ENCODE measurements at places on chromosomes 13 and 19.

GRCh38 chr19:32416749-32417456 is 11.3 kb downstream of the DPY19L3 start:
- DNase-seq = no peak

DNA sequence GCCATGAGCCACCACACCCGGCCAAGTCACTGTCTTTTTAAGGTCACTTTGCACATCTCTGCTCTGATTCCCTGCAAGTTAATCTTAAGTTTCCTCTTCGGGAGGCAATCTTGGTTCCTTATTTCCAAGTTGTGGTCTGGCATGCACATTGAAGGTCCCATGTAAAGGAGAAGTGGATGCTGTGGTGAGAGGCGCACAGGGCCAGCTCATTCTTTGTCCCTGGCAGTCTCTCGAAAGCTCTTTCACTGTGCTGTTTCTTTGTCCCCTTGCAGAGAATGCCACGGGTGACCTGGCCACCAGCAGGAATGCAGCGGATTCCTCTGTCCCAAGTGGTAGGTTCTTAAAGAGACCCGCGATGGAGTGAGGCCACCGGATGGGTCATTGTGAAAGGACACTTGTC is 16.4 kb upstream of the C19orf33 start:
- no peak for DNase-seq

- no peak for DNase-seq
These were observed 53.2 kb downstream of the NWD1 start for GRCh38 chr19:16772841-16773240.

DNA sequence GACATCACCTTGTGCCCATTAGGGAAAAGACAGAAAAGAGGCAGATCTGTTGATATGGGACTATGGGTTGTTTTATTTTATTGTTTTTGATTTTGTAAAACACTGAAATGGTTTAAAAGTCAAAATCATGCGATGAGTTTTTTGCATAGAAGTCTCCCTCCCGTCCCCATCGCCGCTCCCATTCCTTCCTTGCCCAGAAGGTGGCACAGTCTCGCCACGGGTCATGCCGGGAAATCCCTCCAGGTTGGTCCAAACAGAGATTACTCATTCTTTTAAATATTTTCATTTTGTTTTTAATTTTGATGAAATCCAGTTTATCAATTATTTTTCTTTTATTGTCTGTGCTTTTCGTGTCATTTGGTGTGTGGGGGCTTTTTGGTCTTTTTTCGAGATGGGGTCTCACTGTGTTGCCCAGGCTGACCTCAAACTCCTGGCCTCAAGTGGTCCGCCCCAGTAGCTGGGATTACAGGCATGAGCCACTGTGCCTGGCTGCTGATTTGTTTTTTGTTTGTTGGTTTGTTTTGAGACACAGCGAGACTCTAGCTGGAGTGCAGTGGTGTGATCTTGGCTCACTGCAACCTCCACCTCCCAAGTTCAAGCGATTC is 9.2 kb downstream of the PGPEP1 start:
- no peak for DNase-seq

GRCh38 chr13:66926200-66926850 is 303.8 kb downstream of the PCDH9 start:
- DNase-seq = no peak

- no peak for DNase-seq
These were observed 3.0 kb downstream of the KCNC3 start for GRCh38 chr19:50326101-50326664.

DNA sequence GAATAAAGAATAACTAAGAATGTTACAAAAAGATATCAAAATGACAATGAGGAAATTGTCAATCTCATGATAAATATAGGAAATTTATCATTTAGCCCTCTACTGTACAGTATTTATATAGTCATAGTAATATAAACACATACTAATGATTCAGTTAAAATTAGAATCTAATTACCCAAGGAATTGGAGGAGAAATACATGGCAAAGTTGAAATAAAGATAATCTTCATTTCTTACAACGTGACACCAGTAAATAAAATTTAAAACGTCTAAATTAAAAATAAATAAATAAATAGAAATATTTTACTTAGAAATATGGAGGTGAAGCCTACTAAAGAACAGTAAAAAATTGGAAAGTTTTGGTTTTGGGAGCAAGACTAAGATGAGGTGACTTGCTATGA is 2163.1 kb upstream of the PCDH20 start:
- DNase-seq = no peak

GRCh38 chr13:80037505-80037888 is 303.4 kb downstream of the SPRY2 start:
- DNase-seq = no peak

DNA sequence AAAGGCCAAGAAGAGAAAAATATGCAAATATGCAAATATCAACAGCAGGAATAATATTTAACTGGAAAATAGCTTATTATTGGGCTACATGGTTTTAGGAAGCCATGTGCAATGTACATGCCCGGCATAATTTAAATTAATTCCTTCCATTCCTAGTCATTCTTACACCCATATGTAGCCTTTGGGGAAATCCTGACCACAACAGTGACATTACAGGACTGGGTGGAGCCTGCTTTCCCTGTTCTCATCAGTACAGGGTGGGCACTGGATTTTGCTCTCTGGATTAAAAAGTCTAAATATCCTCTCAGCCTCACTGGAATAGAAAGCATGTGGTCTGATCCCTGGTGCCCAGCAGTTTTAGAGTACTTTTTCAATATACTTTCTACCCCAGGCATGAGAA is 198.2 kb downstream of the DNAJC15 start:
- no peak for DNase-seq

- peak; percentile 22 for DNase-seq
These were observed at the start of gene POLR1D for GRCh38 chr13:27621366-27622101. Gene POLR1D (plus strand): TSS chr13:27621892. CDS start chr13:27621984, 92 bp downstream.

- DNase-seq = no peak
These were observed 7.7 kb downstream of the AP1M1 start for GRCh38 chr19:16205205-16206045.

GRCh38 chr13:77300176-77301037 is 26.5 kb downstream of the MYCBP2 start:
- no peak for DNase-seq

DNA sequence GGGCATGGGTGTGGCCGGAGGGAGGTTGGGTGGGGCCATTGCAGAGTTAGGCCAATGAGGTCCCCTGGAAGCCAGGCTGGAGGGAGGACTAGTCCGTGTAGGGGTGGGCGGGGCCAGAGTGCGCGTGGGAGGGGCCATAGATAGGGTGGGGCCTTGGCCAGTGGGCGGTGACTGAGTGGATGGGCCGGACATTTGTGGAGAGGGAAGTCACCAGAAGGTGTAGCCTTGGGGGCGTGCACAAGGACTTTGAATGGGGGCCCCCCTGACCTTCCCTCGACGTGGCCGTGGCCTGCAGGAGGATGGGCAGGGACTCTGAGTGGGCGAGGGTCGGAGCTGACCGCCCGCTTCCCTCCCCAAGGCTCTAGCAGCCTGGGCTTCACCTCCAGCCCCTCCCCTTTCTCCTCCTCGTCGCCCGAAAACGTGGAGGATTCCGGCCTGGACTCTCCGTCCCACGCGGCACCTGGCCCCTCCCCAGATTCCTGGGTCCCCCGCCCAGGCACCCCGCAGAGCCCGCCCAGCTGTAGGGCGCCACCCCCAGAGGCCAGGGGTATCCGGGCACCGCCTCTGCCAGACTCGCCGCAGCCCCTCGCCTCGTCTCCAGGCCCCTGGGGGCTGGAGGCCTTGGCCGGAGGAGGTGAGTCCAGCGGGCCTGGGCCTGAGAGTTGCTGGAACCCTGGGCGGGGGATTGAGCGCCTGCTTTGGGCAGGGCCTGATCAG is 16.5 kb upstream of the B3GNT3 start:
- no peak for DNase-seq

GRCh38 chr13:44504116-44504515 is 72.0 kb downstream of the TSC22D1 start:
- no peak for DNase-seq

GRCh38 chr13:98917116-98917515 is 60.7 kb downstream of the DOCK9 start:
- DNase-seq = no peak

- no peak for DNase-seq
These were observed 6.7 kb downstream of the CXCL17 start for GRCh38 chr19:42436006-42436405.

- no peak for DNase-seq
These were observed 1.4 kb upstream of the TSHZ3 start for GRCh38 chr19:31350693-31351055.

GRCh38 chr19:13993590-13994300 is 12.4 kb downstream of the RFX1 start:
- no peak for DNase-seq

DNA sequence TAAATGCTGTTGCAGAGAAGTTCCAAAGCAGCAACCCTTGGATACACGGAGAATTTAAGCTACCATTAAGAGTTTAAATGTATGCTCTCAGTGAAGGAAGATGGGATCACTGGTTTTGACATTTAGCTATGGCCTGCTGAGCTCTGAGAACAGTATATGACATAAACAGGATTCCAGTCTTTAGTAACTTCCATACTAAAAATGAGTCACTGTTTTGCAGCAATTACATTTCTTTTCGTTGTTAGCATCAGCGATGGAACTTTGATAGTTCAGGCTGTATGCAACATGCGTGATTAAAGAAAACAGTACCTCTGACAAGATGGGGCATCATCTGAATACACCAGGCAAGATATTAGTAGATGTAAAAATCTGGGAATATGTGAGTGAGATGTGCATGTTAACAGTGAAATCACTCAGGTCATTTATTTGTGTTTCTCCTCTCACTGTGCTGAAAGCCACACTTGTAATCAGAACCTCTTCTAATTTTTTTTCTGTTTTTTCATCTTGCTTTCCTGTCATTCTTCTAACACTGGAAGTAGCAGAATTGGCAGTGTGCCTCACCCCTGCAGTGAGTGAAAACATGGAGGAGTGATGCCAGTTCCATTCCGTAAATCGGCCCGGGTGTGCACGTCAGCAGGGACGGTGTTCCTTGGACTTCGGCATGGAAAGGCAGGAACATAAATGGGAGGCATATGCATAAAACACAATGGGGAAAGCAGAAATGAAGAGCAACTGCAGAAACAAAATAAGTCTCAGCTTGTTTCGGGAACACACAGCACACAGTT is 361.5 kb downstream of the OXGR1 start:
- DNase-seq = peak; percentile 15

GRCh38 chr19:41928754-41929535 is 696 bp upstream of the ERFL start:
- DNase-seq = no peak

DNA sequence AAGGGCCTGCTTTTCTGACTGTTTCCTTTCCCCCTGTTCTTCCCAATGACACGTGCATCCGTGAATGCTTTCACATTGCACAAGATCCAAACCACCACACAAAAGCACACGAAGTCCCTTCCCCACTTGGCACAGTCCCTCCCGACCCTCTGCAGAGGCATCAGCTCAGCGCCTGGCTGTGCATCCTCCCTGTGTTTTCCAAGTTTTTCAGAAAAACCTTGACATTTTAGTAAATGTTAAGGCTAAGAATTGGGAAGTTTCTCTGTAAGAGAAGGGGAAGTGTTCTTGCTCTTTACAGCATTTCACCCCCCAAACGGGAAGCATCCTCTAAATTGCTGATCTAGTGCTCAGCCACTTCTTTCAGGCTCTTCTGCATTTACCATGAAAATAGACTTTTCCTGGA is 94.5 kb upstream of the TM9SF2 start:
- no peak for DNase-seq

DNA sequence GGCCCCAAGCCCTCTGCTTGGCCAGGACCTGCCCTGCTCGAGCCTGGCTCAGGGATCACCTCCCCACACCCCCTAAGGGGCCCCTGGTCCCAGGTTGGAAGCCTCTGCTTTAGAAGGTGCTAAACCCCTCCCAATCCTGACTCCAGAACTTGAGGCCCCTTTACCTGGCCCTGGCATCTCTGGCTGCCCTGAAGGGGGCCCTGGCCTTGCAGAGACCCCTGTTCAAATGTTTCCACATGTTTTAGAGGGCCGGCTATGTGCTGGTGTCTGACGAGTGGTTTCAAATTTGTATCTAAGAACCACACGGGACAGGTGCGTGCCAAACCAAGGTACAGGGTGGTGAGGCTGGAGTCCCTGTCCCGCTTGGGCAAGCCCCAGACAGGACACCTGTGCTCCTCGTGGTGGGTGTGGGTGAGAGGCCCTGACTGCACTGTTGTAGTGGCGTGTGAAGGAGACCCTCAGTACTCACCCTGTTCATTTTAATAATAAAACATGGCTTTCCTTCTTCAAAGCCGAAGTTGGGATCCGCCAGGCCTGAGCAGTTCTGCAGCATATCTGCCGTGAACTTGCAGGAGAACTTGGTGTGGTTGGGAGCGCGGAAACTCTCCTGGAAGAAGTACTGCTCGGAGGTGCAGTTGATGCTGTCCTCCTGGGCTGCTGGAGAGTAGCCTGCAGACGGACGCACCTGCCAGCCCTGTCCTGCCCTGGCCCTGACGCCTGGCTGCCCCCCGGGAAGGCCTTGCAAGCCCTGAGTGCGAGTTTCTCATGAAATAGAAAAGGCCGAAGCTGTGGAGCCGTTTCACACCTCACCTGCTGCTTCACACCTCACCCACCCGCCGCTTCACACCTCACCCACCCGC is 5.4 kb downstream of the ATP4B start:
- no peak for DNase-seq

GRCh38 chr13:42497798-42498197 is 76.2 kb upstream of the TNFSF11 start:
- no peak for DNase-seq

- no peak for DNase-seq
These were observed 8.5 kb downstream of the SIGLEC11 start for GRCh38 chr19:49952479-49952836.

DNA sequence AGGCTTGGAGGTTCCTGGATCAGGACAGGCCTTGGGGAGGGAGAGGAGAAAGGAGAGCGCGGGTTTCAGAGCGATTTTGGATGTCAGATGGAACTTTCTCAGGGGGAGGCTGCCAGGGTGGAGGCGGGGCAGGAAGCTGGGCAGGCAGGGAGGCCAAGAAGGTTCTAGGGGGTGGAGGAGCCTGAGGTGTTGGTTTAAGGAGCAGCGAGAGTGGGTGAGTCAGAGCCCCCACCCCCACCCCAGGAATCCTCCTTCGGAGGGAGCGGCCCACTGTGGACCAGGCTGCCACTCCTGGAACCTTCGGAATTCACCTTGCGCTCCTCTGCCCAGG is 15.9 kb upstream of the NOP53 start:
- DNase-seq = no peak

Data from NCI-H2081 treated with DMSO at 0.1 percent for 48 hours (cell line).